Mucosa of descending colon (tissue), 3 donors: ENCODE measurements at places on chromosomes 7 and 10.

DNA sequence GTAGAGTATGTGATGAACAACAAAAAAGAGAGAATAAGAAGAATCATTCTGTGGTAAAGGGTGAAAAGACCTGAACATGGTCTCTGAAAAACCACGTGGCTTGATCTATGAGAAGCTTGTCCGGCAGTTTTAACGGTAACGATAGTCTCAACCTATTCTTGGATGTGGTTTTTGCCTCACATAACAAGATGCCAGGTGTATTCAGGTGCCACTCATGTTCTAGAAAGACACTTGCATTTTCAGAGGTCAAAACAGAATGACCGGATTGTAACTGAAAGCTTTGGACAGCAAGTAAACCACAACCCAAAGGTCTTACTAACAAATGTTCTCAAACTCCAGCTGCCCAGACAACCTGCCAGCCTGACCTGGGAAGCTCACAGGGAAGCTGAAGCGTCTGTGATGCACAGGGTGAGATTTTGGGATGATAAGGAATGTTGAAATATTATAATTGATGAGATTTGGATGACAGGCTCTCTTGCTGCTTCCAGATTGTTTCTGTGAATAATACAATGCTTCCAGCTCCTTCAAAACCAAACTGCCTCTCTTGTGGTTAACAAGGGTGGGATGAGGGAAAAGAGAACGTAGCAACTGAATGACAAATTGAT lies 137.4 kb upstream of the GRB10 start:
- no peak for DNase-seq

DNA sequence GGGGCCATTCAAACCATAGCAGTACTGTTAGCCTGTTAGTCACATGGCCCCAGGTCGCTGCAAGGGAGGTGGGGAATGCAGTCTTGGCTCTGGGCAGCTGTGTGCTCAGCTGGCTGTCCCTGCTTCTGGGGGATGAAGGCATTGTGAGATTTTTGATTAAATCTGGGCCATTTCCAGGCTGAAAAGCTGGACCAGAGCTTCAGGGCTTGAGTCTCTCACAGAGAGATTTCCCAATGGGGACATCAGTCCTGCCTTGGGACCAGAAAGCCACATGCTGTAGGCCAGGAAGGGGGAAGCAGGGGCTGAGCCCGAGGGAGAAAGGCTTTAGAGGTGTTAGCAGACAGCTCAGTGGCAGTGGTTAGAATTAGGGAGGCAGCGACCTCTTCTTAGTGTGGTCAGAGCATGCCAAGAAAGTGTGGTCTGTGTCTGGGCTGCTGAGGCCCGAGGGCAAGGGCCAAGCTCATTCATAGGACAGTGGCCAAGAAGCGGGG lies 33.6 kb downstream of the PALD1 start:
- no peak for DNase-seq

DNA sequence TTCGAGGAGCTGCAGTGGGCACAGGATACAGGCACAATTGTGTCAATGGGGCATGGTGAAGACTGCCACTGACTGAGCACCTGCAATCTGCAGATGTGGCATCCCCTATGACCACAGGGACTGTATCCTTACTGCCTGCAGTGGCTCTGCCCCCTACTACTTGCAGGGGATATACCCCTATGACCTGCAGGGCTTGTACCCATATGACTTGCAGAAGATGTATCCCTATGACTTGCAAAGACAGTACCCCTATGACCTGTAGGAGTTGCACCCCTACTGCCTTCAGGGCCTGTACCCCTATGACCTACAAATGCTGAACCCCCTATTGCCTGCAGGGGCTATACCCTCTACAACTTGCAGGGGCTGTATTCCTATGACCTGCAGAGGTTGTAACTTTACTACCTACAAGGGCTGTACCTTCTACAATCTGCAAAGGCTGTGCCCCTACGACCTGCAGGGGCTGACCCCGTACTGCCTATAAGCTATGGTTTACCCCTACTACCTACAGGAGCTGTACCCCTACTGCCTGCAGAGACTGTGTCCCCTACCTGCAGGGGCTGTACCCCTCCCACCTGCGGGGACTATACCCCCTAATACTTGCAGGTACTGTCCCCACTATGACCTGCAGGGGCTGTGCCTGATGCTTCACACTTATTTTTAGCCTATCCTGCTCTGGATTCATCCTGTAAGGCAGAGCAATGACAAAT lies 65.9 kb upstream of the ADAM12 start:
- no peak for DNase-seq

DNA sequence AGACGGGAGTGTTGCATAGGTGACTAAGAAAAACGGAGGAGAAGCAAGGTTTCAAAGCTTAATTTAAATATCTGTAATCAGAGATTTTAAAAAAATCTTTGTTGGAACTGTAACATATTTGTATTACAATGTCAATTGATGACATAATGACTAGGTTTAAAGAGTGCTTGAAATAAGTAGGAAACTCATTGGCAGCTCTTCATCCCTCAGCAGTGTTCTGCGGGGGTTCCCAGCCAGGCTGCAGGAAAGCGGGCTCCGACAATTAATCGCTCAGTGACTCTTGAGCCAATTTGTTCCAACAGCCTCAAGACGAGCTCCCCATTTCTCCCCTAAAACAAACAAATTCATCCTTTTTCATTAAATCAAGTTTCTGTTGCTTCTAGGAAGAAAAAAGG lies 22.6 kb downstream of the CPXM2 start:
- DNase-seq = no peak

- DNase-seq = no peak
Observed at GRCh38 chr10:68153473-68154210, 44.4 kb downstream of the MYPN start.

- DNase-seq = no peak
Observed at GRCh38 chr7:56222866-56223265, 106.6 kb upstream of the NUPR2 start.

- no peak for DNase-seq
Observed at GRCh38 chr7:7352845-7353244, 170.5 kb downstream of the C1GALT1 start.

DNA sequence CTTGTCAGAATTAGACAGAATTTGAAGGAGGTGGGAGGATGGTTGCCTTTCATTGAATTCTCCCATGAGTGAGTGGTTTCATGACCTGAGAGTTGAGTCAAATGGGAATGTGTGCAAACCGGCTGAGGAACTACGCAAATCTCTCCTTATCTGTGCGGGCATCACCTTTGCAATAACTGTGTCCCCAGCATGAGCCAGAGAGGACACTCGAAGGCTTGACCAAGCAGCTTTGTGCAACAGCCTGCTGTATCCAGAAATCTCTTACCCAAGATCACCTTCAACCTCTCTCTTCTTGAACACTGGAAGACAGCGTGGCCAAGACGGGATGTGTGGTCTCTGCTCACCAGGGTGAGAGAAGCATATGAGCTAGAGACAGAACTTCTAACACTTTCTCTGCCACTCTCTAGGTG lies 93.8 kb upstream of the IKZF1 start:
- DNase-seq = no peak

DNA sequence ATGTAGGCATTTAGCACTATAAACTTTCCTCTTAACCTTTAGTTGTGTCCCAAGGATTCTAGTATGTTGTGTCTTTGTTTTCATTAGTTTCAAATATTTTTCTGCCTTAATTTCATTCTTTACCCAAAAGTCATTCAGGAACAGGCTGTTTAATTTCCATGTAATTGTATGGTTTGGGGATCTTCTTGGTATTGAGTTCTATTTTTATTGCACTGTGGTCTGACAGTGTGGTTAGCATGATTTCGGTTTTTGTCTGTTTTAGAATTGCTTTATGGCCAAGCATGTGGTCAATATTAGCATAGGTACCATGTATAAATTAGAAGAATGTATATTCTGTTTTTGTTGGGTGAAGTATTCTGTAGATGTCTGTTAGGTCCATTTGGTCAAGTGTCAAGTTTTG lies 26.3 kb downstream of the COA1 start:
- no peak for DNase-seq
